EH (cell line): ENCODE measurements at places on chromosomes 1 and 21.

GRCh38 chr21:37620401-37620800 is 253.8 kb downstream of the DYRK1A start:
- DNase-seq = peak; percentile 57

- peak; percentile 48 for DNase-seq
Observed at GRCh38 chr1:93056214-93056613, 22.9 kb upstream of the MTF2 start.

- no peak for DNase-seq
Observed at GRCh38 chr1:225940385-225941151, 452 bp downstream of the LEFTY2 start.

GRCh38 chr1:215083383-215083961 is 935 bp downstream of the KCNK2 start:
- DNase-seq = peak; percentile 64

DNA sequence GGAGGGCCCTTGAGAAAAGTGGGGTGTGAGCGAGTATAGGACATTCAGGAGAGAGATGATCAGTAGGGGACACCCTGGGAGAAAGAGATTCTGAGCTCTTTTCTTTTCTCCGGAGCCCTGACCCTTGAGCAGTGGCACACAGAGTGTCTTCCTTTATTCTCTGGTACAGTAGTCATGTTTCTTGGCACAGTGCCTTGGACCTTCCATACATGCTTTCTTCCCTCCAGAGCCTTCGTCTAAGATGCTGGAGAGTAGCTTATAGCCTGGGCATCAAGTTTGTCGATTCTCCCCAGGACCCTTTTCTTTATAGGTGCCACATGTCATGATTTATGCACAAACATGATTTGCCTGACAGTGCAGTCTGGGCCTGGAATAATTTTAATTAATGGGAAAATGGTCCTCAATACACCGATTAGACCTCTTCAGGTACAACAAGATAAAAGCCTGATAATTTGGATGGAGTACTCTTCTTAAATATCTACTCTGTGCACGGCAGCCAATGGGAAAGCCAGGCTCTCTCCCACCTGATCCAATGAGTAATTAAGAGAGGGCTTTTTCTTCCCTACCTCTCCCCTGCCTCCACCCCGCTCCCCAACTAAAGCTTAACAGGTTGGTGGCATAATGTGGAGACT is at the start of gene TBX19:
Gene TBX19 (plus strand): TSS at position 582 of the 632 bp plus-strand sequence. CDS start 214 bp downstream, outside the sequence.
- DNase-seq = peak; percentile 22

GRCh38 chr21:25887646-25888306 is 153.0 kb downstream of the GABPA start:
- no peak for DNase-seq

GRCh38 chr1:186671136-186671825 is 8.9 kb downstream of the PTGS2 start:
- peak; percentile 2 for DNase-seq

- DNase-seq = no peak
Observed at GRCh38 chr21:29819675-29820326, 120.0 kb downstream of the GRIK1 start.

GRCh38 chr21:46391773-46392172 is 66.9 kb upstream of the DIP2A start:
- no peak for DNase-seq

DNA sequence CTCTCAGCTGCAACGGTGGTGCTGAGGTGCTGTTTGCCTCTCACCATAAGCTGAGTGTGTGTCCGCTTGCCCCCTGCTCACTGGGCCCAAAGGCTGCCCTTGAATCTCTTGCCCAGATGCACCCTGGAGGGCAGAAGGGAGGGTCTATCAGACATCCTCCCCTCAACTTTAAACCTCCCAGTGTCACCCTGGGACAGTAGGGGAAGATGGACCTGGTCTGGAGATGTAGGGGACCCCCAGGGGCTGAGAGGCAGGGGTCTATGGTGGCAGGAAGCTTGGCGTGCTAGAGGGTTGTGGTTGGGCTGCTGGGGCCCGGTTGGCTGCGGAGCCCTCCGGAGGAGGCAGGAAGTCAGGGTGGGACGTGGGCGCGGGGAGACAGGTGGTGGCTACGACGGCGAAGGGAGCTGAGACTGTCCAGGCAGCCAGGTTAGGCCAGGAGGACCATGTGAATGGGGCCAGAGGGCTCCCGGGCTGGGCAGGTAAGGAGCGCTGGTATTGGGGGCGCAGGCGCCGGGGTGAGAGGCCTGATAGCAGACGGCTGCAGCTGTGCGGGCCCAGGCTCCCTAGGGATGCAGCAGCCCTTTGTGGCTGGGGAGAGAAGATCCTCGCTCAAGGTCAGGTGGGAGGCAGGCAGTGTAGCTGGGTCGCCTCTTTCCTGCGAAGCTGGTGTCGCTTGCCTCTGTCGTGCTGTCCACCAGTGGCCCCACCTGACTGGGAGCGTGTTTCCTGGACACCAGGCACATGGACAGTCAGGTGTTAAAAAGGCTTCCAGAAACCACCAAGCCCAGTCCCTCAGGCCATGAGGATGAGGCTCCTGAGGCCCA is at the start of gene LCK:
Gene LCK (plus strand): TSS at position 373 of the 824 bp plus-strand sequence. CDS start 23,065 bp downstream, outside the sequence.
- no peak for DNase-seq

GRCh38 chr1:154410185-154410827 is 5.2 kb downstream of the IL6R start:
- no peak for DNase-seq

DNA sequence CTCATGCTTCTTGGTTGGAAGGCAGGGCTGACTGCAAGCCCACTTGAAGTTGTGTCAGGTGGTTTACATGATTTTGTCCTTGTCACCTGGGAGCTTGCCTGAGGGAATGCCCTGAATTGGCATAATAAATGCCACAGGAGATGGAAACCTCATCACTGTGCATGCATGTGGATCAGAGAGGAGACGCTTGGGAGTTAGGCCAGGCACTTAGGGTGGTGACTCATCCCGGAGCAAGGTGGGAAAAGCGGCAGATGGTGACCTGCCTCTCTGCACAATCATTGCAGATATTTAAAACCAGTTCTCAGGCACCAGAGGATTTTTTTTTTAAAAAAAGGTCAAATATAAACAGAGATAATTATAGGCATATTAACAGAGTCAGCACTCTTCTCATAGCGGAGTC is 202.2 kb upstream of the KIAA0040 start:
- DNase-seq = no peak

DNA sequence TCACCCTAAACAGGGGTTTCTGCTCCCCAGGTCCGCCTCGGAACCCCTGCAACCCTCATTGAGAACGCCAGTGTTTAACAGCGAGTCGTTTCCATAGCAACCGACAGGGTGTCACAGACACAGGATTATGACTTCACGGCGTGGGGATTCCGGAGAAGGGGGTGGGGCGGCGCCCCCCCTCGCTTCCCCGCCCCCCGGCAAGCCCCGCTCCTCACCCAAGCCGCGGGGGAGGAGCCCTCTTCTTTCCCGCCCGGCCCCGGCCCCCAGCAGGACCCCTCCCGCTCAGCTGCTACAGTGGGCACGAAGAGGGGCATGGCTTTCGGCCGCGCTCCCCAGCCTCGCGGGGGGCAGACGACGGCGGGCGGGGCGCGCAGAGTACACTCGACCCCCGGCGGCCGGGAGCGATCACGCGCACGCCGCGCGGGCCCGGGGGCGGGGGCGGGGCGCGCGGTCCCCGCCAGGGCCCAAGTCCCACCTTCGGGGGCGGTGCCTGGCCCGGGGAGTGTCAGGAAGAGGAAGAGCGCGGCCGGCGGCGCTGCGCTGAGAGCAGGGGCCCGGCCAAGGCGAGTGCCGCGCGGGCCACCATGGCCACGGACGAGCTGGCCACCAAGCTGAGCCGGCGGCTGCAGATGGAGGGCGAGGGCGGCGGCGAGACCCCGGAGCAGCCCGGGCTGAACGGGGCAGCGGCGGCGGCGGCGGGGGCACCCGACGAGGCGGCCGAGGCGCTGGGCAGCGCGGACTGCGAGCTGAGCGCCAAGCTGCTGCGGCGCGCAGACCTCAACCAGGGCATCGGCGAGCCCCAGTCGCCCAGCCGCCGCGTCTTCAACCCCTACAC is at the start of gene EFHD2:
Gene EFHD2 (plus strand): TSS at position 501 of the 835 bp plus-strand sequence. CDS start 84 bp downstream, at position 585.
- peak; percentile 79 for DNase-seq

- DNase-seq = no peak
Observed at GRCh38 chr1:3740752-3741151, 11.5 kb upstream of the CCDC27 start.

DNA sequence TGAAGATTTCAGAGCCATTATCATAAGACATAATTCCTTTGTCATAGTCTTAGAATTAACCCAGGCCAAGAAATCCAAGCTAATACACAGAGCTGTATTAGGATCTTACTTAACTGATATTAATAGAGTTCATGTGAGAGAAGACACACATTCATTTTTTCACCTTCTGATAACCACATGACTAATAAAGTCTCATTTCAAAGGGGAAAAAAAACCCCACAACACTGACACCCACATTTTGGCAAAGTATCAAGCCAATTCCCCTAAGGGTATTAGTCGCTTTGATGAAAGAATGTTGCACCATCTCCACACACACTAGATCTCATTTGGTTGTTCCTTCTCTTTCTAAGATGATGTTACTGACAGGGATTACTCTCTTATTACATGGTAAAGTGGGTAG is 344.4 kb upstream of the ESRRG start:
- DNase-seq = no peak

GRCh38 chr1:203636291-203636690 is 9.7 kb downstream of the ATP2B4 start:
- peak; percentile 61 for DNase-seq

- DNase-seq = no peak
Observed at GRCh38 chr1:66375125-66375524, 158.8 kb upstream of the SGIP1 start.

GRCh38 chr1:65216989-65217388 is 69.0 kb downstream of the AK4 start:
- no peak for DNase-seq

GRCh38 chr1:159968901-159969300 is 14.9 kb upstream of the SLAMF9 start:
- no peak for DNase-seq

GRCh38 chr1:220880726-220881506 is 1.7 kb downstream of the HLX start:
- peak; percentile 71 for DNase-seq

DNA sequence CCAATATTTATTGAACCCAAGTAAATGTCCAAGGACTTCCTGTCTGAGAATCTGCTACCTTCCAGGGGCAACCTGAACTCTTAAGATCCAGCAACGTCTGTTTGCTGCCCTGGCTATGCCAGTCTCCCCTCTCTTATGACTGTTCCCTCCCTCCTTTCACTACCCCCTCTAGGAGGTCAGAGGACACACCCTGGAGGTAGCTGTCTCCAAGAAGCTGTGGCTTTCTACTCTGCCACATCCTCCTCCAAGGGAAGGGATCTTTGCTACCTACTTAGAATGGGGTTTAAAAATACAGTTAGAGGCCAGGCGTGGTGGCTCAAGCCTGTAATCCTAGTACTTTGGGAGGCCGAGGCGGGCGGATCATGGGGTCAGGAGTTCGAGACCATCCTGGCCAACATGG is 3.6 kb upstream of the SMPDL3B start:
- no peak for DNase-seq

- no peak for DNase-seq
Observed at GRCh38 chr1:47847763-47848162, 149.4 kb downstream of the TRABD2B start.

GRCh38 chr1:192118881-192119405 is 39.3 kb upstream of the RGS18 start:
- DNase-seq = no peak

- DNase-seq = no peak
Observed at GRCh38 chr1:64186138-64186897, 17.1 kb upstream of the UBE2U start.

DNA sequence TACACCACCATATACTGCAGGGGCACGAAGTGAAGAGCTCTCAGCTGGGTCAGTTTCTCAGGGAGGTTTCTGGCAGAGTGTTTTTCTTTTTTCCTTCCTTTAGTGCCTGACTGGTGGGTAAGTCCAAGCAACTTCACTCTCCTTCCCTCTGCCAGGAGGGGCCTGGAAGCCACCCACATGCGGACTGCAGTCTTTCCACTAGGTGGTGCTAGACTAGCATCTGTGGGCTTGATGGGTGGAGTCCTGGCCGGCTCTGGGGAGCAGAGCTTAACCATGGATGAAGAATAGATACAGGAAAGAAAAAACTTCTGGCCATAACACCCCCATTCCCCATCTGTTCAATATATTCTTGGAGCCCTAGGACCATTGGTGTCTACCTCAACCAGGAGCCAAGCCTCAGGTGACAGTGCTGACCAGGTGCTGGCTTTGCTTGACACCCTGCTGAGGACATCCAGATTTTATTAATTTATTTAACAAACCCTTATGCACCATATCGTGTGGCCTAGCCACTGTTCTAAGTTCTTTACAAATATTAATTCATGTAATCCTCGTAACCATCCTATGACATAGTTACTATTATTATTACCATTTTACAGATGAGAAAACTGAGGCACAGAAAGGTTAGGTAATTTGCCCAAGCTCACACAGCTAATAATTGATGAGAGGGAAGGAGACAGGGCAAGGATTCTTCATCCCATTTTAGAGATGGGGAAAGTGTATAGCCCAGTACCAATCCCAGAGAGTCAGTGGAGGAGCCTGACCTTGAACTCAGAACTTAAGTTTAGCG is 126.7 kb upstream of the CSF3R start:
- DNase-seq = peak; percentile 44

DNA sequence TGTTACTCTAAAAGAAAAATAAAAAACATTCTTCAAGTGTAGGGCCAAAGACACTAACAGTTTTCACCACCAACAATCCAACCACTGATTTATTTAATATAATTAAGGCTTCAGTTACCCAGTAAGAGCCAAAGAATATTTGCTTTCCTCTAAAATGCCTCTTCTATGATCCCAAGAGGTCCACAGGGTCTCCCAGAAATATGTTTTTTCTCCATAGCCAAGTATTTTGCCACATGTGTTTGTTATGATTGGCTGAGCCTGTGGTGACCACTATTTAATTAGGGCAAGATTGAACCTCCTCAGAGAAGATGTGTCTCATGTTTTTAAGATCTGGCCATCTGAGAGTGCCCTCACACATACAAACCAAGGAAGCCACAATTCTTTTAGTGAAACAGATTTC is 135.9 kb downstream of the TPR start:
- peak; percentile 81 for DNase-seq

- DNase-seq = peak; percentile 67
Observed at GRCh38 chr1:150484431-150484830, 2.8 kb upstream of the TARS2 start.

GRCh38 chr1:89550995-89551394 is 26.4 kb downstream of the LRRC8B start:
- no peak for DNase-seq

- DNase-seq = peak; percentile 65
Observed at GRCh38 chr1:154813300-154813816, 56.7 kb downstream of the KCNN3 start.
